Calu3 (cell line): ENCODE measurements at places on chromosomes 7 and 10.

DNA sequence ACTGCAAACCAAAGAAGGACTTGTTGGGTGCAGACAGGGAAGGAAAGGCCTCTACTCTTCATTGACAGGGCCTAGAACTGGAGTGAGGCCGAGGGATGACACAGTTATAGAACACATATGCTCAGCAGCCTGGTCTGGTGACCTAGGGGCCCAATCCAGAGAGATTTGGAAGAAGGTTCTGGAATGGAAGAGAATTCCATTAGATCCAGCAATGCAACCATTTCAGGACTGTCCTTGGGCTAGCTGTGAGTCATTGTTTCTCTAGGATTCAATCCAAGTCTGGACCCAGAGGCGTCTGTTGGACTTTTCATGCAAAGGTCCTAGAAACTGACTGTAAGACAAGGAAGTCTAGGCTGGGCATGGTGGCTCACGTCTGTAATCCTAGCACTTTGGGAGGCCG is 59.2 kb downstream of the WIPF3 start:
- no peak for DNase-seq

DNA sequence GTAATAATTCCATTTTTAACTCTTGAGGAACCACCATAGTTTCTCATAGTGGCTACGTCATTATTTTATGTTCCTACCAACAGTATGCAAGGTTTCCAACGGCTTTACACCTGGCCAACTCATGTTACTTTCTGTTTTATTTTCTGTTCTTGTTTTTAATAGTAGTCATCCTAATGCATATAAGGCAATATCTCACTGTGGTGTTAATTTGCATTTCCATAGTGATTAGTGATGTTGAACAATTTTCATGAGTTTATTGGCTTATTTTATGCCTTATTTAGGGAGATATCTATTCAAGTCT is 465.5 kb upstream of the KLF6 start:
- DNase-seq, result no peak

DNA sequence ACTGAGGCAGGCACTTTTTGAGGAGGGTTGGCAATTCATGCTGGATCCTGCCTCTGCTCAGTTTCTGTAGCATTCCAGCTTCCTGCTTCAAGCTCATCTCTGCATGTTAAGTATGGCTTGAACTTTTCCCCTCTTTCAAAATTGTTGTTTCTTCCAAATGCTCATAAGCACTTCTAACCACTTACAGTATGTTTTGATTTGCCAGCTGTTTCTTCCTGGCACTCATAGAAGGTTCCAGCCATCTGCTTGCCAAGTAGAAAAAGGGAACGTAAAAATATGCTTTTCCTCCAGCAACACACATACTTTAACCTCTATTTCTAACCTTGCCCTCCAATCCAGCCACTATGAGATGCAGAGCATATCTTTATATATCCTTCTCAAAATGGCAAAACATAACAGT is 692.6 kb upstream of the COBL start:
- DNase-seq, result no peak

GRCh38 chr7:88985295-88985694 is 189.8 kb upstream of the TEX47 start:
- no peak for DNase-seq

DNA sequence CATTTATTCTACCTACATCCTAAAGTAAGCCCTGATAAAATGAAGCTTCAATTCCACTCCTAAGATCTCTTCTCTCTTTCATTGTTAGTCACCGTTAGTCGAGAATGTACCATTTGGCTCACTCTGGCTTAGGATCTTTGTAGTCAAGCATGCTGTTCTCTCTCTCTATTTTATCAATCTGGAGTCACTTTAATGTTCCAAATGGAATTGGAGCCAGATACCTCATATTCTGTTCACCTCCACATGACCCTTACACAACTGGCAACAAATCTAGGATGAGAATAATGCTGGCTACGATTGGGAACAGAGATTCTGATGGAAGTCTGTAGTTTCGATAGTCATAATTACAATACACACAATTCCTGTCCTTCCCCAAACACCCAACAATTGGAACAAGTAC is 213.7 kb downstream of the TWIST1 start:
- no peak for DNase-seq

GRCh38 chr10:74650613-74651012 is 175.8 kb upstream of the KAT6B start:
- DNase-seq, result no peak

GRCh38 chr7:134029-134428 is 58.3 kb upstream of the FAM20C start:
- no peak for DNase-seq

DNA sequence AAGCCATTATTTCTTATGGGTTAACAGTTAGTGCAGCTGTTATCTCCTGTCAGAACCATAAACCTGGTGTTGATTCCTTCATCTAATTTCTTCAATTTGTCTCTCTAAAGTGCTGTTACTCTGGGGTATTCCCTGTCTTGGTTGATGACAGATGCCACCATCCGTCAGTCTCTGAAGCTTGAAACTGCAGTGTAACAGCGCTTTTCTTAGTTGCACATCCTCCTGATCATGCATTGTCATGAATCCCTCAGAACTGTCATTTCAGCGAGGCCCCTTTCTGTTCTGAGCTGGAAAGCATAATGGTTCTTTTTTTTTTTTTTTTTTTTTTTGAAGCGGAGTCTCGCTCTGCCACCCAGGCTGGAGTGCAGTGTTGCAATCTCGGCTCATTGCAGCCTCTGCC is 193.9 kb downstream of the SDK1 start:
- no peak for DNase-seq
